ENCODE measurements at places on chromosomes 1 and 21.
A peak's percentile ranks its signal among the peaks of the same experiment; 100 is the strongest.

DNA sequence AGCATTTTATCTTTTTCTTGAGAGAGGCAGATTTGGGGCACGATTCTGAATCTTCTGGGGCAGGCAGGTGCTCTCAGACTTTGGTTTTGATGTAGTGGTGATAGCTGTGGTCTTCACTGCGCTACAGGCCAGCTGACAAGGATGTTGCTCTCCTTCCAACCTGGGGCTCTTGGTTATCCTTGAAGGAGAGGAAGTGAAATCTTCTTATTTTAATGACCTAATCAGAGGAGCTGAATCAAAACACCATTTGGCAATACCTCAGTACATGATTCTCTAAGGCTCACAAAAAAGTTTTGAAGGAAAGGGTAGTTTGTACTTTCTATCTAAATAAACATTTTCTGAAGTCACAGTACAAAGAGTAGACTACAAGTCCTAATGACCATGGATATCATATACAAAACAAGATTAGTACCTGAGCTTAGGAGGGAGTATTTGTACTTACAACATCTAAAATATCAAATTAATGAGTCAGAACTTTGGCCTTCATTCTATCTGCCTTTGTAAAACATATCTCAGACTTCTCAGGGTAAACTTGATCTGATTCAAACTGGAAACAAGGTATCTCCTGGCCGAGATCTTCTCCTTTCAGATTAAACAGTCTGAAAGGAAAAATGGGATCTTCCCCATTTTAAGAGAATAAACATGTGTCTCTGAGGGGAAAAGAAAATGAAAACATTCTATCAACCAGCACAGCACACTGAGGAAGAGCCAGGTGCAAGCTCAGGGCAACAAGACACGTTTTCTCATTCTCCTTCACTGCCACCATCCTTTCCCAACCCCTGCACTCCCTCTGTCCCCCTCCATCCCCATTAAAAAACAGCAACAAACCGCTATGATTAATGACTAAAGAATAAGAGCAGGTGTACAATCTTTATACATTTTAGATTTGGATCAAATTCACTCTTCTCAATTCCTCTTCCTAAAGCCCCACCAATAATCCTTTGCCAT is 69.2 kb downstream of the SH3GLB1 start:
- no peak for DNase-seq

GRCh38 chr1:5953386-5953785 is 38.8 kb downstream of the NPHP4 start:
- no peak for DNase-seq

DNA sequence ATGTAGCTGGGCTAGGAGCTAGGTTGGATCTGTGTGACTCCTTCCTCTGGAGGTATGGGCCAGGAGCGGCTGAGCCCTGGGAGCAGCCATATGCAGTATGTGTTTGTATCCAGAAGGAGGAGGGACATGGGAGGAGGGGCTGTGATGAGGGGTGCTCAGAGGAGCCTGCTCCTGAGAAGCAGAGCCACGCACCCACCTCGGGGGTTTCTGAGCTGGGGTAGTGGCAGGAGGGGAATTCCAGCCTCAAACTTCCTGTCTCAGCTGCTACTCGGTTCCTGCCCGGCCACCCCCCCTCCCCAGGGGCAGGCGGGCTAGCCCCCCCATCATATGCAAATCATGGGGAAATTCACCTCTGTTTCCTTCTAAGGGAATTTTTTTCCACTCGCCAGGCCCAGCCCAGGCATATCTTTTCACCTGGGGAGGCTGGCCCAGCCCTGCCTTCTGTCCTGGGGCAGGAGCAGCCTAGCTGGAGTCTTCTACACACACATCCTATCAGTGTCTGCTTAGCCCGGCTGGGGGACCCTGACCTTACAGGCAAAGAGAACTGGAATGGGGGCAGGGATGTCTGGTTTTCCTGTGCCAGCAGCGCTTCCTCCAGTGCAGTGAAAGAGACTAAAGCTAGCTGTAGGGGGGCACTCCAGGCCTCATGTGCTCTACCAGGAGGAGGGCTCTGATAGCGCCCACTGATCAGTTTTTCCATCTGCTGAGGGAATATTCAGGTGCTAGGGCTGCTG is 3.0 kb downstream of the ZC3H12A start:
- peak; percentile 89 for DNase-seq

DNA sequence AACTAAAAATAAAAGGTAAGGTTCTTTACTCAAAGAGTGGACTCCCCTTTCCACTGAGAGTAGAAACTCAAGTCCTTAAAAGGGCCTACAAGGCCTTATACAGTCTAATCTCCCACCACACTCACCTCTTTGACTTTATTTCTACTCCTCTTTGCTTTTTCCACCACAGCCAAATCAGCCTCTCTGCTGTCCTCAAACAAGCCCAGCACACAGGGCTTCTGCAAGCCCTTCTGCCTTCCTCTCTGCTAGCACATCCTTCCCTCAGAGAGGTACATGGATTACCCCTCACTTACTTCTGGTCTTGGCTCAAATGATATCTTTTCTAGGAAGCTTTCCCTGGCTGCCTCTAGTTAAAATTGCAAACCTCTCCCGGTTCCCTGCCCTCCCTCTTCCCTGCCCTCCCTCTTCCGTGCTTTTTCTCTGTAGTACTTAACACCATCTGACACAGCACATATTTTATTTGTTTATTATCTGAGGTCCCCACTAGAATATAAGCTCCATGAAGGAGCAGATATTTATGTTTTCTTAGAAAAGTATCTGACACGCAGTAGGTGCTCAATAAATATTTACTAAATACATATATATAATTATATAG is 1.7 kb downstream of the LYST start:
- DNase-seq = no peak

GRCh38 chr1:160400223-160400645 is at the start of gene VANGL2:
VANGL2 (plus strand) TSS chr1:160400564; CDS start chr1:160415838, 15,274 bp downstream.
- DNase-seq = no peak

DNA sequence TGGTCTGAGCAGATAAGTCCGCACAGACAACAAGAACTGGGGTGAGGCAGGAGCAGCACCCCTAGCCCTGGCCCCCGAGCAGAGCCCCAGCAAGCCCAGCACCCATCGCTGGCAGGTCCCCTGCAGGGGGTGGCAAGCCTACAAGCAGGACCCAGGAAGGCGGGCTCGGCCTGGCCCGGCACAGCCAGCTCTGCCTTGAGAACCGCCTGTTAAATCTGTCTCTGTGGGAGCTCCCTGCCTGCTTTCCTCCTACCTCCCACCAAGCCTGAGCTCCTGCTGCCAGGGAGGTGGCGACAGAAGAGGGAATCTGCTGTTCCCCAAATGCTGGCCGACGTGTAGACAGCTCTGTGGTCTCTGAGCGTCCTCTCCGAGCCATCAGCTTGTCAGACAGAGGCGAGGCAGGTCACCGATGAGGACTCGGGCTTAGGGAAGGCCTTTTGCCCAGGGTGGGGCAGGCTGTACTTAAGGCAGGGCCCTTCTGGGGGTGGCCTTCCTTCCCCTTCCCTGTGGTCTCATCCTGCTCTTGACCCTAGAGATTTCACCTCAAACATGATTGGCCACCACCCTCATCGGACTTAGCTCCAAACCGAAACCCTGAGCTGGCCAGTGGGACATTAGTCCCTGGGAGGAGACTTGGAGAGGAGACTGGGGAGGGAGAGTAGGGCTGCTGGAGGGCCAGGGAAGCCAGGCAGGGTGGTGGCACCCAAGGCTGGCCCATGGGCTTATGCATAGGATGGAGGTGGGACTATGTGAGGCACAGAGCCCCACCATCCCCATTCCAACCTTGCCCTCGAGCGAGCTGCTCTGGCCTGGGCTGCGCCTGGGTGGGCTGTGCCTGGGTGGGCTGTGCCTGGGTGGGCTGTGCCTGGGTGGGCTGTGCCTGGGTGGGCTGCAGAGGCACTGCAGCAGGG is 7.7 kb downstream of the SELENON start:
- DNase-seq = no peak

DNA sequence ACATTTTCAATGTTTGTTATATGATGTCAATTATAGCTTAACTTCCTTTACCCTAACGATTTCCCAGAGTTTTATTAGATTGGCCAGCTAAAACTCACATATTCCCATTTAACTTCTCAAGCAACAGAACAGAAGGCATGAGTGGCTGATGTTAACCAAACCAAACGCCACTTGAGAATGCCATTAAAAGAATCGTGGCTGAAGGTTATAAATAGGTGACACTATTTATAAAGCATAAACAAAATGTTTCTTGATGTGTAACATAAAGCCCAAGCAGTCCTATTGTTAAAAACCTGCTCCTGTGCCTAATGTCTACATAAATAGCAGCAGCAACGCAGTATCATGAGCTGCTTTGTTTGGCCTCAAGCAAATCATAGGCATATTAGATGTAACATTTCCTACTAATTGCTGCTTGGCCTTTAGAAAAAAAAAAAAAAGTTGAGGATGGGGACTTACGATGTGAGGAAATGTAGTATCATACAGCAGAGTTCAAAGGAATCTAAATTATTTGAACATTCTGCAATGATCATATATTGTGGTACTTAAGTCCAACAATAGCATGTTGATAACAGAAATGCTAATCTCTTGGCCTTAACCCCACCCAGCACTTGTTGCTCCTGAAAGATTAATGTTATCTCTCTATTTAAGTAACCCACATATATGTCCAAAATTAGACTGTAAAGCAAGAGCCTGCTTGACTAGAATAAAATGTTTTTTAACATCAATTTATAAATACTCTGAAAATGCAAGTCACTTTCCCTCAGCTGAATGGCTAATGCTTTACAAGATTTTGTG is 106.0 kb downstream of the ESRRG start:
- DNase-seq = no peak

- DNase-seq = peak; percentile 43
These were observed 70.4 kb upstream of the TARDBP start for GRCh38 chr1:10941891-10942541.

GRCh38 chr1:2391931-2392509 is 379 bp downstream of the RER1 start:
- no peak for DNase-seq

DNA sequence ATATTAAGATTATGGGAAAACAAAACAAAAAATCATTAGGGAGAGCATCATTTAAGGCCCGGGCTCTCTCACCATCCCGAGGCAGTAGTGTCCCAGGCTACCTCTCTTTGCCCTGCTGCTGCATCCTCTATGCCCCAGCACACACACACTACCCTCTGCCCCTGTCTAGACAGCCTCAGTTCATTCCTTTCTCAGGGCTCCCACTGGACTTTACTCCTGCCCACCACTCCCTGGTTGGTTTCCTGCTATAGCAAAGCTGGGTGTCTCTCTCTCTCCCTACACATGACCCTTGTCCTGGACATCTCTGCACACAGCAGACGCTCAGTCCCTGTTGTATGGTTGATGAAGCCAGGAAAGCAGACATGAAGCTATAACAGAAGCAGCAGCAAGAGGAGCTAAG is 30.7 kb downstream of the GNG12 start:
- no peak for DNase-seq

- DNase-seq = no peak
These were observed 13.8 kb upstream of the SEC16B start for GRCh38 chr1:177983482-177984135.

DNA sequence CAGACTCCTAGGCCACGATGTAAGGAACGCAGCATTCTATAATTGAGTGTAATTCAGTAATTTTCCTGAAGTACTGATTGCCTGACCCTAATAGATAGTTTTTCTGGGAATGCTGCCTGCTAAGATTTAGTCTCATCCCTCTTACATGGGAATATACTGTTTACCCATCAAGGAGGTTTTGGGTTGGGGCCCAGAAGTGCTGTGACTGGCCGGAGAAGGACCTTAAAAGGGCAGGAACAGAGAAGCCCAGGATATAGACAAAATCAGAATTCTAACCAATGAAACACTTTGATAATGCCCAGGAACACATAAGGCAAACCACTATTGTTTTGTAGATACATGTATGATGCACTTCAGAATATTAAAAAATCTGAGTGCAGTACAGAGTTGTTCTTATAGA is 111.6 kb downstream of the RGS2 start:
- DNase-seq = no peak

- DNase-seq = no peak
These were observed 32.9 kb upstream of the SRP9 start for GRCh38 chr1:225744745-225745144.

DNA sequence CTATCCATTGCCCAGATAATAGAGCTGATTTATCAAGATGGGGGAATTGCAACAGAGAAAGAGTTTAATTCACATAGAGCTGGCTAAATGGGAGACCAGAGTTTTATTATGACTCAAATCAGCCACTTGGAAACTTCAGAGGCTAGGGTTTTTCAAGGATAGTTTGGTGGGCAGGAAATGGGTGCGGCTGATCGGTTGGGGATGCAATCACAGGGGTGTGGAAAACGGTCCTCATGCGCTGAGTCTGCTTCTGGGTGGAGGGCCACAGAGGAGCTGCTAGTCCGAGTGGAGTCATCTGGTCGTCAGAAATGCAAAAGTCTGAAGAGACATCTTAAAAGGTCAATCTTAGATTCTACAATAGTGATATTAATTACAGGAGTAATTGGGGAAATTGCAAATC is 32.0 kb upstream of the FAM89A start:
- DNase-seq = no peak

DNA sequence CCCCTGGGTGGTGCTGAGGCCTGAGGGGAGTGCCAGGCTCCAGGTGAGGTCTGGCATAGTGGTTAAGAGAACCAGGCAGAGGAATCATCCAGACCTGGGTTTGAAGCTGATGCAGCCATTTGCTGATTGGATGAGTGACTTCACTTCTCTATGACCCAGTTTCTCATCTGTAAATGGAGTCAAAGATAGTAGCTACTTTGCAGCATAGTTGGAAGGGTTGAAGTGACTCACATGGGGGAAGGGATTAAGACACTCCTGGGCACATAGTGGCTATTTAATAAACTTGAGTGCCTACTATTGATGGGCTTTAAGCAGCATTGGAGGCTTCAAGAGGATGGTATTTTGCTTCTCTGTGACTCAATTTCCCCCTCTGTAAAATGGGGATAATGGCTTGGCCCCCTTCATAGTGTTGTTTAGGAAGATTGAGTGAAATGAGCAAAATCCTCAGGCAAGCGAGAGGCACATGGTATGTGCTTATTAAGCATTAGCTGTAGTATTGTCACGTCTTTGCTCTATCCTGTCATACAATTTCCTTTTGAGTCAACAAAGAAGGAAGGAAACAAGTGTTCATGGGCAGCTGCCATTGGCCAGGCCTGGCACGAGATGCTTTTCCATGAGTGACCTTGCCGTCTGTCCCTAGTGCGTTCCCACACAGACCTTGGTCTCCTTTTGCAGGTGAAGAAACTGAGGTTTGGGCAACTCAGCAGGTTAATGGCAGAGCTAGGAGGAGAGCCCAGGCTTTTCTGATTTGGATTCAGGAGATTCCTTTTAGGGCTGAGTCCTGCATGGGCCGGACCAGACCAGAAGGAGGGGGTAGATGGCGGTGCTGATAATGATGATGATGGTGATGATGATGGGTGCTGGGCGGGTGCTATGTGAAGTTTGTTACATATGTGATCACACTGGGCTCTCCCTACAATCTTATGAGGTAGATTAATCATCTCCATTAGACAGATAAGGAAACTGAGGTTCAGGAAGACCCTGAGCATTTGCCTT is 131.1 kb upstream of the WNT4 start:
- DNase-seq = no peak

DNA sequence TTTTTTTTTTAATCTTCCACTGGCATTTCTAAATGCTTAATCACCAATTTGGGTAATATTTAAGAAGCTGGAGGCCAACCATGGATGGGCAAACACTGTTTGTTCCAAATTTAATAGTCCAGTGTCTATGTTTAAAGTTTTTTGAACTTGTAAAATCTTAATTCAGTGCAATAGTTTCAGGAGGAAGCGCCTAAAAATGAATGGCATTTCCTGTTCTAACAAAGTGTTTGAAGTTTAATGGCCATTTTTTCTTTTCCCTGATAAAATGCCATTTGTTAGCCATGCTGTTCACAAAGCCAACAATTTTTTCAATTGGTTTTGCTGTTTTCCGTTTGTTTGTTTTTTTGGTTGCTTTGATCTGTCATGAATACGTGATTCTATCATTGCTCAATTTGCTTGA is 552.1 kb downstream of the LMO4 start:
- DNase-seq = no peak

GRCh38 chr1:48371598-48371997 is 100.4 kb downstream of the SPATA6 start:
- DNase-seq = no peak

Data from T-helper 17 cell (primary cell).